ENCODE measurements at places on chromosomes 4 and X.

- DNase-seq: no peak
Observed at GRCh38 chr4:24768006-24768405, 27.4 kb upstream of the SOD3 start.

GRCh38 chr4:17636696-17637622 lies 22.5 kb downstream of the MED28 start:
- DNase-seq: peak; percentile 0

- DNase-seq: no peak
Observed at GRCh38 chrX:115639334-115639880, 78.4 kb downstream of the PLS3 start.

DNA sequence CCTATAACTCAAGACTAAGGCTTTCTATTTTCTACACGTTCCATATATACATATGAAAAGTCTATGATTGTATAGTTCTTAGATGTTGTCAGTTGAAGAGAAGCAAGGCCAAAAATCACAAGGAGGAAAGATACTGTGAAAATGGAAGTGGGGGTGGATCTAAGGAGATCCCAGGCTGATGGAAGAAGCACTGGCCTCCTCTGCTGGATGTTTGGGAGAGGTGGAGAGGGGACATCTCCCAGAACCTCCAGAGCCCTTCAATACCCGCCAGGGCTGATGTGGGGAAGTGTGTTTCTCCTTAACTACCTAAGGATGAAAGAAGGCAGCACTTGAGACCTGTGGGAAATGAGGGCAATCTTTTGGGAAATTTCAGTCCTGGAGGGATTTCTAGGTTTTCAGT lies 67.4 kb downstream of the RASGEF1B start:
- no peak for DNase-seq

GRCh38 chrX:39577206-39577984 lies 520.4 kb downstream of the BCOR start:
- peak; percentile 14 for DNase-seq

- no peak for DNase-seq
Observed at GRCh38 chr4:47465004-47465403, 1.5 kb upstream of the COMMD8 start.

GRCh38 chr4:151882072-151882803 lies 121.4 kb upstream of the GATB start:
- DNase-seq: no peak

- no peak for DNase-seq
Observed at GRCh38 chr4:40562208-40562607, 67.5 kb downstream of the RBM47 start.

GRCh38 chrX:16903274-16904022 lies 33.3 kb upstream of the RBBP7 start:
- no peak for DNase-seq

DNA sequence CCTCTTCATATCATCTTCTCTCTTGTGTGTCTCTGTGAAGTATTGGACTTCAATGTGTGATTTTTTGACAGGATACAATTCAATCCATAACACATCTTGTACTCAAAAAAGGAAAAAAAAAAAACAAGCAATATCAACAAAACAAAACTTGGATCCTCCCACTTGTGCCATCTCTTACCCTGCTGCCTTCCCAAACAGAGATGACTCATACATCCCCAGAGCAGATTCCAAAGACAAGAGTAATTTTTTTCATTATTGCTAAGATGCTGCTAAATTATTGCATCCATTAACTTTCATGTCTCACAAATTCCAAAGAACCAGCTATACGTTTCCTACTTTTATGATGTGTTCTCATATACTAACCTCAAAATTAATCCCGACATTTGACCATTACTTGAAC lies 479.2 kb downstream of the GBA3 start:
- no peak for DNase-seq

GRCh38 chrX:15822922-15823321 lies 31.7 kb downstream of the AP1S2 start:
- no peak for DNase-seq

DNA sequence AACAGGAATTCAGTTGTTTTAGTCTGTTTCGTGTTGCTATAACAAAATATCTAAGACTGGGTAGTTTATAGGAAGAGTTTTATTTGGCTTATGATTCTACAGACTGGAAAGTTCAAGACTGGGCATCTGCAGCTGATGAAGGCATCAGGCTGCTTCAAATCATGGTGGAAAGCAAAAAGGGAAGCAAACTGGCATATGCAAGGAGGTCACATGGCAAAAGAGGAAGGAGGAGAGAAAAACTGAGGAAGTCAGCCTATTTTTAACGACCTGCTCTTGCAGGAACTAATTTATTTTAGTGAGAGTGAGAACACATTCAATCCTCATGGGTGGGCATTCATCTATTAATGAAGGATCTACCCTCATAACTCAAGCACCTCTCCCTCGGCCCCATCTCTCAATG lies 363.1 kb upstream of the HS3ST1 start:
- no peak for DNase-seq

- DNase-seq: no peak
Observed at GRCh38 chr4:102705391-102705935, 55.3 kb downstream of the MANBA start.

DNA sequence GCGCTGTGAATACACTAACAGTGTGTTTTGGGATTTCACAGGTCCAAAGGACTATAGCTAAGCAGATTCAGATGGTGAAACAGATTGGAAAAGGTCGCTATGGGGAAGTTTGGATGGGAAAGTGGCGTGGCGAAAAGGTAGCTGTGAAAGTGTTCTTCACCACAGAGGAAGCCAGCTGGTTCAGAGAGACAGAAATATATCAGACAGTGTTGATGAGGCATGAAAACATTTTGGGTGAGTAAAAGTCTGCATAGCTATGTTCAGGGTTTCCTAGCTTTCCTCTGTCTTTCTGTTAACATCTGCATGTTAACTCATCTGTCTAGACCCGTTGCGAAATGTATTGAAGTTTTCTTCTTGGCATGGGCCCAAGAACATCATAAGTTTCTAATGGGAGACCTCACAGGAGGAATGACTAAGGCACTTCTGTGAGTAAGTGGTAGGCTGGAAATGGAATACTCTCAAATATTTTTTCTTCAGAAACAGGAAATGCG lies 372.1 kb downstream of the BMPR1B start:
- DNase-seq: no peak

DNA sequence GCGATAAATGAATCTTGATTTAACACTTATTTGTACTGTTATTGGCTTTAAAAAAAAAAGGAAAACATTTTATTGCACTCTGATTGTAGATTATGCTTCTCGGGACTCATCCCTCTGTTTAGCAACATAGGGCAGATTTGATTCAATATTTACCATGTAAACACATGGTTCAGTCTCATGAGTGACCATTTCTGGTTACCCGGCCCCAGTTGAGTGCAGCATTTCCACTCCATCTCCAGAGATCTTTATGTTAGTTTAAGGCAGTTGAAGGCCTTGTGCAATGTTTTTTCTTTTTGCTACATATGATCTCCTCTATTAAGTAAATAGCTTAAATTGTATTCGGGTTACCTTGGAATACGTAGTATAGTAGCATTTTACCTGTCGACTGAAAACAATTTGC lies 143.3 kb upstream of the RPS6KA3 start:
- DNase-seq: no peak

GRCh38 chr4:99485212-99485611 lies 25.6 kb upstream of the C4orf17 start:
- no peak for DNase-seq

DNA sequence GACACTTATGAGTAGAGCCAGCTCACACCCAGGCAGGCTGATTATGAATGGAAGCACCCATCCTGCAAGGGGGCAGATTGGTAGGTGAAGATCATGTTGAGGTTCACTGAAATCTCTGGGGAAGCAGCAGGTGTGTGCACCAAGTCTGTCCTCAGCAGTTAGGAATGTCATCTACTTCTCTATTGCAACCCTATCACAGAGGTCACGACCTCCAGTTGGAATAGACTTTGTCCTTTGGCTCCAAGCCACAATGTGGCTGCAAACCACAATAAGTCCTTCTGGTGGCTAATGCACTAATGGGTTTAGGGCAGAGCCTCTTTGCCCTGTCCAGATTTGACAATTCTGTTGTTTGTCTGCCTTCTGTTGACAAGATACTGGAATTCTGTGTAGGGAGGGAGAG lies 1056.7 kb downstream of the PCDH19 start:
- no peak for DNase-seq

DNA sequence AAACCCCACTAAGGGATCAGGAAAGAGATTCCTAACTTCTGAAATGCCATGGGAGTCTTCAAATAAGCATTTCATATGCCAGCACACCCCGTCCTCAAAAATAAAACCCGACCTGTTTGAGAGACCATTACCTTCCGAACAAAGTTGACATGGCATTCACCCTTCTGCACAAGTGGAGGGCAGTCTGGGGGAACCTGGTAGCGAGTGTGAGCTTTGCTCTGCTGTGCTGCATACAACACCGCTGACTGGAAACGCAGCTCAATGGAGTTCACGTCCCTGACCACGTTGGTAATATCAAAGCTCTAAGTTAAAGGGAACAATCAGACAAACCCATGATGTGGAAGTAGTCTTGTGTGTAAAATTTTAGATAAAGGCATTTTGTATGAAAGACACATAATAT lies 38.0 kb downstream of the MANBA start:
- DNase-seq: no peak

Measured in DMS79 treated with DMSO at 0.1 percent for 48 hours (cell line).